COR-L47 (cell line): ENCODE measurements at places on chromosomes 1 and 21.

DNA sequence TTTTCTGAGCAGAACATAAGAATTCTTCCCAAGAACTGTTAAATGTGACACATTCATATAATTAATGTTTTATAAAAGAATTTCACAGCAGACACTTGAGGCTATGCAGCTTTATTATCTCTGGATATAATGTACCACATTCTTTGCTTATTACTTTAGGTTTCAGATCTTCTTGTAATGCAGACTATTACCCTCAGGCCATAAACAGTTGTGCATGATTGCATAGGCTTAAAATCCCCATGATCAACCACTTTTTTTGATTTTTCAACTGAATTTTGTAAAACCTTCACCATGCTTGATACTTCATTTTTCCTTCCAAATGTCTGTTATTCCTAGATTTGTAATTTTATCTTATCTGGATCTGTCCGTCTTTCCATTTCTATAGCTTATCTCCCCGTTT, 1355.7 kb downstream of the BRINP3 start:
- no peak for DNase-seq

- no peak for DNase-seq
Observed at GRCh38 chr1:12272770-12273169, 42.9 kb downstream of the VPS13D start.

DNA sequence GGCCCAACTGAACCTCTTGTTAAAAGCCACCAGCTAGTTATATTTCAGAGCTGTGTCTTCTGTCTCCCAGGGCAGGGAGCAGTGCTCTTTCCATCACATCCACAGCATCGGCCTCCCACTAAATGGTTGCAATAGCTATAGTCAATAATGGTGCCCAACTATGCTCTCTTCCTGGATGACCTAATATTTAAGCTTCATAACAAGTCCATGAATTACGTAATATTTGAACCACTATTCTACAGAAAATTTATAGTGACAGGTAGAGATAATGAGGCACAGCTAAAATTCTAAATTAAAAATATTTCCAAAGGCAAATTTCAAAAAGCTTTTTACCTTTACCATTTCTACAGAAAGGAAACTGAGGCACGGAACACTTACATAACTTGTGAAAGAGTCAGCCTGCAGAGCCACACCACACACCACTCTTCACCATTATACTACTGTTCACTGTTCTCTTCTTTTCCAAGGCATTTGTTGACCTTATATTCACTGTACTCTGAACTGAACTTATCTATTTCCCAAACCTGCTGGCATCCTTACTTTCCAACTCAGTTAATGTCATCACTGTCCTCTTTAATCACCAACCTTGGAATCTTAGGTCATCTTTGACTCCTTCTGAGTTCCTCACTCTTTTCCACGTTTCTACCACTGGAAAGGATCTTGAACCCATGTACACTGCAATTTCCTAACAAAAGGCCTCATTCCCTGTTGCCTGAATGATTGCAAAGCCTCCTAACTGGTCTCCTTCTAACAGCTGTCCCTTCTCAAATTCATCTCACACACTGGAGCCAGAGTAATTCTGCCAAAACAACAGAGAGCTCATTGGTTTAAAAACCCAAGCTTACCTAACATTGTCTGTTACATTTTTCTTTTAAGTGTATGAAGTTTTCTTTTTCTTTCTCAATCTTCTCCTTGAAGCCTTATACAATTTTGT, 85.5 kb downstream of the DDAH1 start:
- no peak for DNase-seq

GRCh38 chr1:38489844-38490270, 369.7 kb downstream of the RRAGC start:
- peak; percentile 19 for DNase-seq

DNA sequence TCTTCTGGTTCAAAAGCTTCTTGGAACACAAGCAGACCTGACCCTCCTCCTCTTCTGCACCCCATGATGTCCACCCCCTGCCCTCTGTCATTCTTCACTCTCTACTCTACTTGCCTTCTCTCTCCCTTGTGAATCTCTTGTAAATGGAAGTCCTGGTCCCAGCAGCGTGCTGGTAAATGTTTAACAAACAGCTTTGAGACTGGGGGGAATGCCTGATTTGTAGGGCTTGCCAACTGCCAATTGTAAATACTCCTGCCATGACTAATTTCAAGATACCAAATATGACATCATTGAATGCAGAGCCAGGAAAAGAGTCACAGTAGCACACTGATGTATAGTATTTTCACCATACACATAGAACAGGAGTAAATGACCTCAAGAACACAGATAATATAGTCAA, 40.9 kb upstream of the LRRN2 start:
- no peak for DNase-seq

DNA sequence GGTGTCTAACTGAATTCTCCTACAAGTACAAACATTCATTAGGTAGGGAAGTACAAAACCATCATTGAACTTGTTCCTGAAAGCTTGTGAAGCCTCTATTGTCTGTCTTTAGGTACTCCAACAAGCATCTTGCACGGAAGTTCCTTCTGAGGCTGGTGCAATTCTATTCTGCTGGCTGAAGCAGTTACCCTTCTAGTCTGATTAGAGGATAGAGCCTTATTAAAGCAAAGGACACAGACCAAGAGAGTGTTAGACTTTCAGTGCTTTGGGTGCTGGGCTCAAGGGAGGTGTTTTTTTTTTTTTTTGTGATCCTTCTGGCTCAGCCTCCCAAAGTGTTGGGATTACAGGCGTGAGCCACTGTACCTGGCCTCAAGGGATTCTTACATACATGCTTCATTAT, 43.8 kb downstream of the HHAT start:
- DNase-seq = no peak

DNA sequence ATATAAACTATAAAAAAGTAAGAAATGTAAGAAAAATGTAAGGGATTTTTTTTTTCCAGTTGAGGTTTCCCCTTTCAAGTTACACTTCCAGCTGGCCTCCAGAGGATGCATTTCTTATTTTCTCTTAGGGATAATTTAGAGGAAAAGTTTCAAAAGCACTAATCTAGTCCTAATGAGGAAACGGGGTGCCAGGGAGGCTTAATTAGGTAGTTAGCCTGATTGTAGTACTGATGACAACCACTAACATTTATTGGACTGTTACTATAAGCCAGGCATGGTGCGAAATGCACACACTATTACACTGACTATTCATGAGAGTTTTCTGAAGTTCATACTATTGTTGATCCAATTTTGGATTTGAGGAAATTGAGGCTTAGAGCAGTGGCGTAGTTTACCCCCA, 290.8 kb upstream of the FMN2 start:
- no peak for DNase-seq

GRCh38 chr21:29499734-29500343, 201.1 kb downstream of the BACH1 start:
- peak; percentile 2 for DNase-seq

DNA sequence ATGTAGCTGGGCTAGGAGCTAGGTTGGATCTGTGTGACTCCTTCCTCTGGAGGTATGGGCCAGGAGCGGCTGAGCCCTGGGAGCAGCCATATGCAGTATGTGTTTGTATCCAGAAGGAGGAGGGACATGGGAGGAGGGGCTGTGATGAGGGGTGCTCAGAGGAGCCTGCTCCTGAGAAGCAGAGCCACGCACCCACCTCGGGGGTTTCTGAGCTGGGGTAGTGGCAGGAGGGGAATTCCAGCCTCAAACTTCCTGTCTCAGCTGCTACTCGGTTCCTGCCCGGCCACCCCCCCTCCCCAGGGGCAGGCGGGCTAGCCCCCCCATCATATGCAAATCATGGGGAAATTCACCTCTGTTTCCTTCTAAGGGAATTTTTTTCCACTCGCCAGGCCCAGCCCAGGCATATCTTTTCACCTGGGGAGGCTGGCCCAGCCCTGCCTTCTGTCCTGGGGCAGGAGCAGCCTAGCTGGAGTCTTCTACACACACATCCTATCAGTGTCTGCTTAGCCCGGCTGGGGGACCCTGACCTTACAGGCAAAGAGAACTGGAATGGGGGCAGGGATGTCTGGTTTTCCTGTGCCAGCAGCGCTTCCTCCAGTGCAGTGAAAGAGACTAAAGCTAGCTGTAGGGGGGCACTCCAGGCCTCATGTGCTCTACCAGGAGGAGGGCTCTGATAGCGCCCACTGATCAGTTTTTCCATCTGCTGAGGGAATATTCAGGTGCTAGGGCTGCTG, 3.0 kb downstream of the ZC3H12A start:
- DNase-seq = no peak

DNA sequence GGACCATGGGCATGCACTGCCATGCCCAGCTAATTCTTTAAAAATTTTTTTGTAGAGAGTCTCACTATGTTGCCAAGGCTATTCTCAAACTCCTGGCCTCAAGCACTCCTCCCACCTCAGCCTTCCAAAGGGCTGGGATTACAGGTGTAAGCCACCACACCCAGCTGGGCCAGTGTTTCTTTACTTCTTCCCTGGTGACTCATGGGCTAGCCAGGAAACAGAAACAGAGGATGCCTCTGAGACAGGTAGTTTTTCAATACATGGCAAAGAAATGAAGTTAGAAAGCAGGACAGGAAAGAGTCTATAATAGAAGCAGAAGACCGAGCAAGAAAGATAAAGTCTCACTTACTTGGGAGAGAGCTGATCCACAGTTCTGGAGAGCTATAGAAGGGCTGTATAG, 7.6 kb upstream of the C1orf74 start:
- DNase-seq = no peak

DNA sequence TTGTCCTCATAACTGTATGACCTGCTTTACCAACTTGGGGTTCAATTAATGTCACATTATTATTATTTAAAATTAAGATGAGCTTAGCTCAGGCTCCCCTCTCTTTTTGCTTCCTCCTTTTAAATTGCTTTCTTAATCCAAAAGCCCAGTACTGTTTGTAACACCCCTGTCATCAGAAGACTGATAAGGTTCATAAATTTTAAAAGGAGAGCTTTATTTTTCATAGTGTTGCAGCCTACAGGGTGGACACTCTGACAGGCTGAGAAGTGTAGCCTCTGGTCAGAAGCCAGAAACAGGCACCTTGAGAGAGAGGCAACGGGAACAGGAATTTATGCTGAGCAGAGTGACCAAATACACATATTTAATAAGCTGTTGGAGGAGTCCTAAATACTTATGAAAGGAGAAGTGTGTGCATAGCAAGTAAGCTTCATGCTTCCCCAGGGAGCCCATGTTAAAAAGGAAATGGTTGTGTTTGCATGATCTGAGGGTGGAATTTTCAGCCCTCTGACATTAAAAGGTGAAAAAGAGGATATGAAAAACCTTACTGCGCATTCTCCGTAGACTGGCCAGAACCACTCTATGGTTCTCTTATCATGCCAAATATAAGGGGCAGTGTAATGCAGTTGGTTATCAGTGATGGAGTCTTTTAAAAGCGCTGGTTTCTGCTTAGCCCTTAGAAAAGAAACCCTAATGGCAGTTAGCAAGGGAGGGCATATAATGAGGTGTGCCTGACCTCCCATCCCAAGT, 30.5 kb upstream of the FGGY start:
- DNase-seq = no peak

DNA sequence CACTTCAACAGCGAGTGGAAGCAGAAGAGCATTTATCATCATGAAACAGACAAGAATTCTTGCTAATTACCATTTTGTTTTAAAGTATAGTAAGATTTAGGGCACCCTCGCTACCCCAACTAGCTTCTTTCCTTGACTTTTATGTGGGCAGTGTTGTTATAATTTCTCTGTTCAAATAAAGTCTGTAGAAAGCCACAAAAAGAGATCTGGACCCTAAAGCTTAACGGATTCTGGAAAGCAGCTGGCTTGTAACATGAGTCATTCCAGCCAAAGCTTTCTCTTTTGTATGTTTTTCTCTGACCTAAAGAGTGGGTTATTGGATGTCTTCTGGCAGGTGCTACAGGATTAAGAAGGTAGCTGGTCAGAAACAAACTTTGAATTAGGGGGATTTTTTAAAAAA, 37.4 kb downstream of the RUNX1 start:
- no peak for DNase-seq

DNA sequence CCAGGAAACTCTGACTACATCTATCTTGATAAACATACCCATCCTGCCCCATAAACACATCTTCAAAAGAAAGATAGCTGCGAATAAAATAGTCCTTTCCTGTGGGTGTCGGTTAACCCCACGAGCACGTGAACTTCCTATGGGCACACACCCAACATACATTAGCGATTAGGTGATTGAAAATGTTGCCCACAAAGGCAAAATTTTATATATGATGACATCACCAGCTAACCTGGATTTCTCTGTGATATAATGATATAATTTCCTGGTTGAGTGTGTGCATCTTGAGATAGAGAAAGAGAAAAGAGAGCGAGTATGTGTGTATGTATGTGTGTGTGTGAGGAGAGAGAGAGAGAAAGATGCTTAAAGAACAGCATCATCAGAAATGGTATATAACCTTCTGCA, 296.1 kb downstream of the PTPRC start:
- peak; percentile 49 for DNase-seq

- DNase-seq = no peak
Observed at GRCh38 chr1:21827141-21827679, 15.1 kb downstream of the LDLRAD2 start.

DNA sequence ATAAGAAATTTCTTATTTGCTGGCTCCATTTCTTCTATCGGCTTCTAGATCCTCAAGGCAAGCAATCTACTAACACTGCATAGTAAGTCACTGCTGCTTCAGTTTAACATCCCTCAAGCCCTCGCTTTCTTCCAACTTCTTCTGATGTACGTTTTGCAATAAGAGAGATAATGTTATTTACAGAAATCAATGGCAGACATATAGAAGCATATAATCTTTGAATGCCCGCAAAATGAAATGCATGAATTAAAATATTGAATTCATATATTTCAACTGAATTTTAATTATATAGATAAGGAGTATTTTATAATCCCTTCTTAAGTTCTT, 143.8 kb downstream of the KCTD3 start:
- no peak for DNase-seq

- DNase-seq = no peak
Observed at GRCh38 chr21:44899768-44900558, 20.7 kb downstream of the ITGB2 start.

DNA sequence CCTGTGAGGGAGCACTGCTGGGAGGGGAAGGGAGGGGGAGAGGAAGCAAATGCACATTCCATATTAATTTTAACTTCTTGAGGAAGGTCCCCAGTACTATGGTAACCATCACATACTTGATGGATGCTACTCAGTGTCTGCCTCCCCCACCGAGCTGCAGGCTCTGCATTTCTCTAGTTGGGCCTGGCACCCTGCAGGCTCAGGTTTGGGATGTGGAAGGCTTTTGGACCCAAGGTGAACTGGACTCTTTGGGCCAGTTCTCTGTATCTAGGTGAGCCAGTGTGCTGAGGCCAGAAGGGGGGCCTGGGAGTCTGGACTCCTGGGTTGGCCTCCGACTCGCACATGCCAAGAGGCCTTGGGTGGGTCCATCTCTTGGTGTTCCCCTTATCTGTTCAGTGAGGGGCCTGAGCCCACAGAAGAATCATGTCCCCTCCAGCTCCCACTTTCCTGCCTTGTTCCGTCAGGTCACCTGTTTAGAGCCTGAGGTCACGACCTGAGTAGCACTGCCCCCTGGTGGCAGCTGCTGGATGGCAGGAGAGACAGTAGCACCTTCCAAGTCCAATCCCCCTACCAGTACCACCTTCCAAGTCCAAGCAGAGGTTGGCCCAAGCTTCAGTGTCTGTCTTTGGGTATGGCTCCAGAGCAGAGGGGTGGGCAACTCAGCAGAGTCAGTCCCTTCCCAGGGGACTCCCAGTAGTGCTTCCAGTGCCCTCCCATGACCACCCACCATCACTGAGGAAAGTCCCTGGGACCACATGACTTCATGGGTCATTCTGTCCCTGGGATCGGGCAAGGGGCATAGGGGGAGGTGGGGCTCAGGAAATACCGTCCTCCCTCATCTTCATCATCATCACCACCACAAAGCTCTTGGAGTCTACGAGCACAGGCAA, 241.8 kb downstream of the TRABD2B start:
- DNase-seq = no peak

GRCh38 chr1:97780884-97781283, 139.9 kb downstream of the DPYD start:
- no peak for DNase-seq
